ENCODE measurements at places on chromosomes 1 and 21. TPM values are rescaled to one million over a fixed set of nuclear protein-coding genes. Genes with fewer than 3 reads are reported as not detected.

DNA sequence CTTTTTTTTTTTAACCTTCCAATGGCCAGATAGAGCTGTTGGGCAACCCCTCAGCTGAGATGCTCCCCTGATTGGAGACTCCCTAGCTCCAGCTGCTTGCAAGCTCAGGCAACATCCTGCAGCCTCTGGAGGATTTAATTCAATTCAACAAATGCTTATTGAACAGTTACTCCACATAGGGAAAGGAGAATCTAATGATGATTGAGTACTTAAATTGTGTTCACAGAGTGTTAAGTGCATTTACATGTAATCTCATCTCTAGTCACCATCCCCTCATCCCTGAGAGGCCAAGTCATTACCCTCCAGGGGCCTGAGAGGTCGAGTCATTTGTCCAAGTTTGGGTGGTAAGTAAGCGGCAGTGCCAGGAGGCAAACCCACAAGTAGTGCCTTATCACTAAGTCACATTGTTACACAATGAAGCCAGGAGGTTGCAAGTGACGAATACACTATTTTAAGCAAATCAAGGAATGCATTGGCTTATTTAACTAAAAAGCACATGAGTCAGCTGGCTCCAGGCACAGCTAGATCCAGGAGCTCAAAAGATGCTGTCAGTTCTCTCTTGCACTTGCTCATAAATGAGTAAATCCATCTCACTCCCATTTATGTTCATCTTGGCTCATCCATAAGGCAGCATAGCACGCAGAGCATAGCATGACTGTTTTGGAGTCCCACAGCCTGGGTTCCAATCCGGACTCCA lies 64.3 kb downstream of the OPTC start:
- DNase-seq = no peak

DNA sequence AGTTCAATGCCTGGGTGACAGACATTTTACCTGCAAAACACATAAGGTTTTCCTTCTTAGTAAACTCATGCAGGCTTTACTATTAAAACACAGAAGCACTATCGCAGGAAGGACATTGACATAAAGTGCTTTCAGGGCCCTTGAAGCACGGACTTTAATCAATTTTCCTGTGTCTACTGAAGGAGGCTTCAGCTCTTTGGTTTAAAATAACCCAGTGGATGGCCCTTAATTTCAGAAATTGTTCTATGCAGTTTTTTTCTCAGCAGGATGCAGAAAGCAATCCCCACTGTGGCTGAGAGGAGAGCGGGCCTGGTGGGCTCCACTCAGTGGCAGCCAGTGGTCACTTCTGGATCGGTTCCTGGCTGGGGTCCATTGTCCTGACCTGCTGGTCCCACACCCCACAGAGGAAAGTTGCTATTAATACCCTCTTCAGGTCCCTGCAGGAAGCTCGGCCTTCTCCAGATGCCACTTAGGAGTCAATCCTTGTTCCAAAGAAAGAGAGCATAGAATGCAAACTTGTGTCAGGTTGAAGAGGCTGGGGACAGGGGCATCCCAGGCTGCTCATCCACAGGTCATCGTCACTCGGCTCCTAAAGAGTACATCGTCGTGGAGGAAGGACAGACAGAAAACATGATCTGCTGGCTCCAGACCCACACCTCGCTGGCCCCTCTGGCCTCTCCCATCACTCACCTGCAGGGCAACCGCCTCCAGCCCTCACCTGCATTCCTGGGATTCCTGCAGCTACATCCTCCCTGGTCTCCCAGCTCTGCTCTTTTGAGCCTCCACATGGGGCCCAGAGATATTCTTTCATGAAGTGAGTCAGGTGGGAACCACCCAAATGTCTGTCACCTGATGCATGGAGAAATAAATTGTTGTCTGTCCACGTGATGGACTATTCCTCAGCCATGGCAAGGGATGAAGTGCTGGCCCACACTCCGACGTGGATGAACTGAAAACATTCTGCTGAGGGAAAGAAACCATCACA lies 153.1 kb downstream of the PSMG1 start:
- no peak for DNase-seq

GRCh38 chr1:226215239-226215638 lies 8.2 kb upstream of the MIXL1 start:
- no peak for DNase-seq

GNG4 gene
- total RNA-seq = 0.64 TPM

- no peak for DNase-seq
Measured at GRCh38 chr1:162549001-162549400, 12.5 kb upstream of the UAP1 start.

- no peak for DNase-seq
Measured at GRCh38 chr1:231847612-231848397, 221.2 kb downstream of the DISC1 start.

- DNase-seq = peak; percentile 45
Measured at GRCh38 chr1:29756085-29756484, 519.8 kb downstream of the PTPRU start.

OR2AK2 gene
- not detected for total RNA-seq

- no peak for DNase-seq
Measured at GRCh38 chr1:70874818-70875217, 172.8 kb downstream of the PTGER3 start.

IL12RB2 gene
- 3.4 TPM for total RNA-seq

- DNase-seq = no peak
Measured at GRCh38 chr21:21971384-21971783, 973.2 kb downstream of the NCAM2 start.

DNA sequence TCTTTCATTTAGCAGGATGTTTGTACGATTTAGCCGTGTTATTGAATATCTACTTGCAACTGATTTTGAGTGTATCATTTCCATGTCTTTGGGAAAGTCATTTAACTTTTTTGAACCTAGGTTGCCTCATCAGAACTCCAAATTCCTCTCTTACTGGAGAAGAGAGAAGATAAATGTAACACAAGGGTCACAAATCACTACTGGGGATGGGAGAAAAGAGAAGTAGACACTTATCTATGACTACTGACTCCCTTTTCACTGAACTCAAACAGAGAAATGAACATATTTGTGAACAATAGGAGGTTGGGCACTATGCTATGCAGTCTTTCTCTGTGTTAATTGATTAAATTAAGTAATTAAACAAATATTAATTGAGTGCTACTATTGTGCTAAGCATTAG lies 42.2 kb downstream of the TENT5C start:
- no peak for DNase-seq

DNA sequence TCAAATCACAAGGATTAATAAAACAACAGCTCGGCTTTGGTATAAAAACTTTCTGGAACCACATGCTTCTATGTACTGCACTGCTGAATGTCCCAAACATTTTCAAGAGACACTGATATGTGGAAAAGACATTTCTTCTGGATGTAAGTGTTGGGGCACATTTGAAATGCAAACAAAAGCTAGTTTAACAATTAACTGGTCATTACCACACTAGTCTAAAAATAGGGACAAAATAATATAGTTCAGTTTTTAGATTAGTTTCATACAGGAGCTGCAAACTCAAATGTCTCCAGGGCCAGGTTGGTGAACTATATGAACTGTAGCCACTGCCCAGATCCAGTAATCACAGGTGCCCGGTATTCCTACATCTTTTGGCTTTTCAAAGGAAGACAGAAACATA lies 3.2 kb downstream of the IL23R start:
- no peak for DNase-seq

S100A9 gene
- 892 TPM for total RNA-seq

GRCh38 chr21:30044447-30045064 lies 104.8 kb upstream of the GRIK1 start:
- no peak for DNase-seq

- DNase-seq = no peak
Measured at GRCh38 chr1:109822749-109823542, 59.2 kb upstream of the EPS8L3 start.

- DNase-seq = no peak
Measured at GRCh38 chr1:152495066-152495675, 15.4 kb upstream of the LCE5A start.

DNA sequence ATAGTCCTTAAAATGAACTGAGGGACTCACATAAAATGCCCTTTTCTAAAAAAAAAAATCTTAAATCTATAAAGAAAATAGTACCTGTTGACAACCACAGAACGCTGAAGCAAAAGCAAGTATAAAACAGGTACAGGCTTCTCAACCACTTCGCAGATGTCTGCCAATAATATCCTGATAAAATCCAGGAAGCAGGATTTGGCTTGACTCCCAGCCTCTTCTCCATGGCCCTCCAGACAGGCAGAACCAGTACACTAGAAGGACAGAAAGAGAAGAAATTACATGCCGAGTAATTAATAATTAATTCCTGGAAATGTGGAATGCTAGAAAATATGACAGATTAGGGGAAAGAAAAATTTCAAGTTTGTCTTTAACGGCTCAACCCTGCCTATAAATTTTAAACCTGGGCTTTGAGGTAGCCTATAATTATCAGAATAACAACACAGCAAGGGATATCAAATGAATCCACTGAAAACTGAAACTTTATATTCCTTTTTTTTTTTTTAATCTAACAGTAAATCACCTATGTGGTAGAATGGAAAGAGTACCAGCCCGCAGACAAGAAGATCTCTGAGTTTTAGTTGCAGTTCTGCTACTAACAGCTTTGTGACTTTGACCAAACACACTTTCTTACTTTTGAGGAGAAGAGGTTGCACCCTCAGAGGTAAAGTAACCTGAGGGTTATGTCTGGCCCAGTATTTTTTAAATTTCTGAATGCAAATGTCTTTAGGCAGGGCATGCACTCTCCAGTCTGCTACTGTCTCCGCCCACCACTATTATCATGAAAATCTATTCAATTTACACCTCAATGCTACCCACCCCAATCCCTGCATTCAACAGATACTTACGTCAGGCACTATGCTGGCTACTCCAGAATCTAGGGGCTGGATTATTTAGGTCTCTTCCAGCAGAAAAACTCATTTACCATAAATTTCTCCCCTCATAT lies 2.7 kb downstream of the KIAA0319L start:
- DNase-seq = no peak

CELA3A gene
- total RNA-seq = 4.1 TPM

- no peak for DNase-seq
Measured at GRCh38 chr1:77697441-77697840, 15.0 kb upstream of the ZZZ3 start.

DNA sequence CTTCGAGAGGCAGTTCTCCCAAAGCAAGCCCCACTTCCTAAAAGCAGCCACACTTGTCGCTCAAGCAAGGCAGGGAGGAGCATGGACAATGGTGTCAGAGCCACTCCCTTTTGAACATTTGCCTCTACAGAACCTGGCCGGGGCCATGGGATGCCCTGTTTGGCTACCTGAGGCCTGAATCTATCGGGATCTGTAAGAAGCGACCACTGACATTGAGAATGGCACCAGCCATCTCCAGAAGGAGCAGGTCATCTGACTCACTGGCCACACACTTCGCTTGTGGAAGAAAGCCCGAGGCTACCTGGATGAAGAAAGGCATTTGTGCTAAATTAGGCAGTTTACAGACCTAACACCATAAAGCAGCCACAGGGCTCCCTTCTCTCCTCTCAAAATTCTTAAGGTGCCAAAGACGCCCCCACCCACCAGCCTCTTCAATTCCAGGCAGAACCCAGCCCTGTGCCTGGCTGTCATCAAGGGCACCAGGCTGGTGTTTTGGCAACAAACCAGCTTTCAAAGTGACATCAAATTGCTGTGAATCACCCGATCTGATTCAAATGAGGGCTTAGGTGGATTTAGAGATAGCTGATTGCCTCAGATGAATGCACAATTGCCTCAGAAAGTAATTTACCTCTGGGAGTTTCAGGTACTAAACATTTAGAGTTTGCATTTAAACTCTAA lies 104.8 kb downstream of the ETS2 start:
- no peak for DNase-seq
